ENCODE measurements at places on chromosomes 7 and 10.

DNA sequence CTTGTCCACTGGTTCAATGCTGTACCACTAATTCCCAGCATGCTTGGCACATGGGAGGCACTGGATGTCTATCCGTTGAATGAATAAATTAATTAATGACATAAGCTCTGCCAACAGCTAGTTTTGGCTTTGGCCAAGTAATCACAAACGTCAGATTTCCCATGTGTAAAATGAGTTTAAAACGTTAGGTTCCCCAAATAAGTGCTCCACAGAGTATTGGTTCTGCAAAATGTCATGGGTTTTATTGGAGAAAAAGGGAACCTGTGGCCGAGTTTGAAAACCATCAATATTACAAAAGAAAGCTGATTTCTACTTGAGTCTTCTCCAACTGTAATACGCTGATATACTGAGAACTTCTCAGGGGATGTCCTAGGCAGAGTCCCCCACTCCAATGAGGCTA lies 23.2 kb downstream of the ELMO1 start:
- DNase-seq, result no peak

- no peak for DNase-seq
Observed at GRCh38 chr7:55240418-55241142, 124.6 kb upstream of the LANCL2 start.

- peak; percentile 63 for DNase-seq
Observed at GRCh38 chr10:128054163-128054970, 71.9 kb downstream of the MKI67 start.

DNA sequence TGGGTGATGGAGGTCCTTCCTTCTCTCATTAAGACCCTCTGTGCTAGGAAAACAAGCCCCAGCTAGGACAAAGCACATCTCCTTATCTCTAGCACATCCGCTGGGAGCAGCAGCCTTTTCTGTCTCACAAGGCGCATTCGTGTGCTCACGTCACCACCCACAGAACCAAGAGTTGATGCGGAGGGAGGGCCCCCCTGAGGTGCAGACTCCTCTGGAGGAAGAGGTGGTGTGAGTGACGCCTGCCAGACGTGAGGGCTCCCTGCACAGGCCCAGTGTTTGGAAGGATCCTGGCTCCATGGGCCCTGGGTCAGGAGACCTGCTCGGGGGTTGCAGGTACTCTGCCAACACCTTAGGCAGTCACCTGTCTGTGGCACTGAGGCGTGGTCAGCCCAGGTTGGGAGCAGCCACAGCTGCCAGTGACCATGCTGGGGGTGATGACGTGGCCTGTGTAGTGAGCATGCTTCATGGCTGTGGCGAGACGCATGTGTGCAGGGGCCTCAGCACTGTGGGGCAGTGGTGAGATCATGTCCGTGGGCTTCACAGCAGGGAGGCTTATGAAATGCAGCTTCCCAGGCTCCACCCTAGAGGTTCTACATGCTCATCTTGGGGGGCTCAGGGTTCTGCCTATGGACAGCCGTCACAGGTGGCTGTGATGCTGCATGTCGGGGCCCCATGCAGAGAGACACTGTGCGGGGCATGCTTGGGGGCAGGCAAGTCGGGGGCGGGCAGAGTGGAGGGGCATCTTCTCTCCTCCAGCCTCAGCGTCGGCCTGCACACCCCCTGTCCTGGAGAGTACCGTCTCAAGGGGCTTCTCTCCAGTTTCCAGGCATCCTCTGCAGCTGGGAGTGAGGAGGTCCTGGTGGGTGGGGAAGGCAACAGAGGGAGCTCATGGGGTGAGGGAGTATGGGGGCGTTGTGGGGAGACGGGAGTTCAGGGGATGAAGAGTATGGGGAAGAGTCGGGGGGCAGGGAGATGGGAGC lies 56.2 kb upstream of the DPYSL4 start:
- no peak for DNase-seq

GRCh38 chr7:106717955-106718871 lies 57.3 kb upstream of the CCDC71L start:
- peak; percentile 68 for DNase-seq

DNA sequence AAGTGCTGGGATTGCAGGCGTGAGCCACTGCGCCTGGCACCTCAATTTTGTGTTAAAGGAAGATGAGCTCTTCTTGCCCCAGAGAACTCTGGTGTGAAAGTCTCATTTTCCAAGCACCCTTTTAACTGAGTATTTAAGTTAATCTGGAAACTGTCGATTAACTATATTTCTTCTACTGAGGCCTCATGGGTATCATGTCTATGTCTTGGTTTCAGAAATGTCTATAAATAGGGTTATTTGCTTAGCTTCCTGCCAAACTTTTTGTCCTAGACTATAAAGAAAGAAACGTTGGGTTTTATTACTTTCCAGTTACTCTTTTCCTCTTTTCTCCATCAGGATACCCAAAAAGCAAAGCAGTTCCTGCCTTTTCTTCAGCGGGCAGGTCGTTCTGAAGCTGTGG lies 102.4 kb downstream of the LRRC4 start:
- no peak for DNase-seq

- DNase-seq, result no peak
Observed at GRCh38 chr10:124280916-124281315, 137.8 kb downstream of the OAT start.

DNA sequence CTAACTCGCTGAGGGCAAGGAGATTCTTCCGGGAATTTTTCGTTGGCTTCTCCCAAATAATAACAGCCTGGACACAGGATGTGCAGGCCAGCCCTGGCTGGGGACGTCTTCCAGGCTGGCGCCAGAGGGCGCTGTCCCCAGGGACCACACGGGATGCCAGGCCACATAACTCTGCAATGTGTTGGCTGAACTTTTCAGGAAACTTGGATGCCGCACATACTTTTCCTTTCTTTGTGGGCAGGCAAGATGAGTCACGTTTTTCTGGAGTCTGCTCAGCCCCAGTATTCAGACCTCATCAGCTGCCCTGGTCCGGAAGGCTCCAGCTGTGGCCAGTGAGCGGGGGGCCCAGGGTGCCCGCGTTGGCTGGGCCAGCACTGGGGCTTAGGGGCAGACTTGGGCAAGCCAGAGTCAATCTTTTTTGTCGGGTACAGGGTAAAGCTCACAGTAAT lies 122.7 kb downstream of the PRKAG2 start:
- peak; percentile 17 for DNase-seq

GRCh38 chr7:8190119-8190895 lies 71.7 kb downstream of the ICA1 start:
- DNase-seq, result peak; percentile 70

GRCh38 chr10:93272884-93273675 lies 199.4 kb downstream of the CYP26A1 start:
- DNase-seq, result no peak

- DNase-seq, result no peak
Observed at GRCh38 chr7:113268757-113269156, 150.4 kb upstream of the SMIM30 start.

DNA sequence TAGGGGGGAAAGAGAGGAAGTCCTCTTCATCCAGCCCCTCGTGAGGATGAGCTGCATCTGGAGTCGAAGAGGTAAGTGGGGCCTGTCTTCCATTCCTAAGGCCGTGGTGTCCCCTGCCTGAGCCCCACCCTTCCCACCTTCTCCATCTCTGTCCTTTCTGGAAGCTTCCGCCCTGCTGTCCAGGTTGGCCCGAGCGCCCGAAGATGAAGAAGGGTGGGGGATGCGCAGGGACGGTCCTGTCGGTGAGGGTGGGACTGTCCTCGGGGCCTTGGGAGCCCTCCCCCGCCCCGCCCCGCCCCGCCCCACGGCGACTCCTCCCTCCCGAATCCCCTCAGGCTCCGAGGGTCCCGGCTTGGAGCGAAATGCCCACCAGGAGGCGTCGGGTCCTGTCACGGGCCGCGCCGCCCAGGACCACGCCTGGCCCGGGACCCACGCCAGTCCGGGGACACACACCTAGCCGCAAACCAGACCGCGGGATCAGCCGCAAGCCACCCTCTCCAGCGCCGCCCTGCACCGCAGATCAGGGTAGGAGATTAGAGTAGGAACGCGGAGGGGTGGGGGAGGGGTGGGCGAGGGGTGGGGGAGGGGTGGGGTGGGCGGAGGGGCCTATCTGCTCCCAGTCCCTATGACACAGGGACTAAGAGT lies 15.3 kb downstream of the GPRIN2 start:
- DNase-seq, result no peak

DNA sequence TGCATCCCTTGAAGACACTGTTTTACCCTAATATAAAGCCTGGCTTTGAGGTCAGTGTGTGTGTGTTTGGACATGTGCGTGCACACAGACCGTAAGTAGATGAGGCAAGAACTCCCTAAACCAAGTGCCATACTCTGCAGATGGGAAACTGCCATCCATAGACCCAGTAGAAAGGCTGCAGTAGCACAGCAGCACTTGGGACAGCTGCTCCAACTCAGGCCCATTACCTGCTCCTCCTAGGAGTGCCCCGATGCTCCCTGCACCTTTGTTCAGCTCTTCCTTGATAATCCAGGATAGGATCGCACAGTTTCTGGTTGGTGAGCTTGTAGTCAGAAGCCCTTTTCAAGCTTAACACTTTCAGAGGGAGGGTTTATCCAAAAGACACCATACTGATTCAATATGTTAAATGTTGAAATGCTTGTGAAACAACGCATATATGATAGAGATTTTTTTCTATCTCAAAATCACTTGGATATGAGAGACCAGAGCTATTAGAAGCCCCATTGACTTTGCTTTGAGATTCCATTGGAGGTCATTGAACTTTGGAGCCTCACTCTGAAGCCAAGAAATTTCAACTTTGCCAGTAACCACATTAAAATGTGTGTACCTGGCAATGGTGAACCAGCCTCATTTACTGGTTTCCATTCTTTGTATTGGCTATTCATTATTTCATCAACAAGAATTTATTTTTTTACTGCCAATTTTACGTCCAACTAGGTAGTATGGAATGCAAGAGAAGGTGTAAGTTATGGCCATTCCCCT lies 757.0 kb upstream of the GALNT17 start:
- no peak for DNase-seq

- no peak for DNase-seq
Observed at GRCh38 chr7:39892361-39892760, 57.7 kb upstream of the CDK13 start.

DNA sequence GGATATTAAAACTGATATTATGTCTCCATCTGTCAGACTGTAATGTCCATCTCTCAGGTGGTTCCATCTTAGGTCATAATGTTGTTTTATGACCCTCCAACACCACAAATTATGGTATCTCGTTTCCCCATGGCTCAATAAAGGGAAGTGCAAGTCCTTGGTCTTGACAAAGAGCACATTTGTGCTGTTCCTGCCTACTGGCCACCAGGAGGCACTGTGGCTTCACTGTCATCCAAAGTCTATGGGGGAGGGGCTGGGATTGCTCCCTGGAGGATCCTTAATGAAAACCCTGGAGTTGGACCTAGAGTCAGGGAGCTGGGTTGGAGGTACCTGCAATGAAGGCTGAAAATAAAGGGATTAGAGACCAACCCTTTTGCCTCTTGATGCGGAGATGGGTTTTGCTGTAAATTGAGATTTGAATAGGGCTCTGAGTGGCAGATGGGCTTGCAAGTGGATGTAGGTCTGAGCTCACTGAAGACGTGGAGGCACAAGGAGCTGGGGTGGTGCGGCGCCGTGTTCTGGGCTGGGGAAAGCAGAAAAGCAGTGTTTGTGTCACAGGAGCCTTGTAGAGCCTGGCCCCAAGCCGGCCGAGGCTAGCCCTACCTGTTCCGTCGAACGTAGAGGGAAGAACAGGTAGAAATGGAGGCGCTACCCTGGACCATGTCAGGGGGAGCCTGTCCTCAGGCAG lies 180.5 kb upstream of the PRSS58 start:
- DNase-seq, result peak; percentile 39

GRCh38 chr7:105131033-105131656 lies 117.1 kb downstream of the KMT2E start:
- DNase-seq, result no peak

DNA sequence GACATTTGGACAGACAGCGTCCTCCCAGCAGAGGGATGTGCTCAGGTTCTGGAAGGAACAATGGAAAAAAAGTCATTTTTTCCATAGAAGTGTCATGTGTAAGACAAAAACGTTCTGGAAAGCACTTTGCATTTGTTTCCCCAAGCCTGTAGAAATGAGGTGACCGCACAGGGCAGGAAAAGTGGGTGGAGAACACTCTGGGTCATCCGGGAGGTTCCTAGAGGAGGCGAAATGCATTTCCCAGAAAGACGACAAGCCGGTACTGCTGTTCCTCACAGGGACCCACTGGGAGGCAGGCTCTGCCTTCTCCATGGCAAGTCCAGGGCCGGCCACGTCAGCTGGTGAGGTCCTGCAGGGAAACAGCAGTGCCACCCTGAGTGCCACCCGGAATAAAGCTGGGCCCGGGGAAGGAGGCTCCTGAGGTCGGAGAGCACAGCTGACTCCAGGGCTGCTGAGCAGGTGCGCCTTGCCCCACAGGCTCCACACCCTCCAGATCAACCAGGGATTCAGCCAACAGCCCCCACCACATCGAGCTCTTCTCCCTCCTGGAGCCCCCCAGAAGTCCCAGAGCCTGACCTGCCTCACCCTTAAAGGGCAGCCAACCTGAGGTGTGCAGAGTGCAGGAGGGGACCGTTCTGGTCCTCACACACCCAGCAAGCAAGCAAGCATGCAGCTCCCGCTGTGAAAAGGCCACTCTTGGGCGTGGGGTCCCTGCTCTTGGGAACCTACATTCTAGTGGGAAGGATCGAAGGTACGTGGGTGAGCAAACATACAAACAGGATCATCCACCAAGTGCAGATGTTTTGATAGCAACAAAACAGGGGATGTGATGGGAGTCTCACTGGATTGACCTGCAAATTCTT lies 28.8 kb upstream of the INPP5A start:
- DNase-seq, result no peak

GRCh38 chr7:135938563-135938962 lies 38.6 kb downstream of the MTPN start:
- DNase-seq, result no peak

DNA sequence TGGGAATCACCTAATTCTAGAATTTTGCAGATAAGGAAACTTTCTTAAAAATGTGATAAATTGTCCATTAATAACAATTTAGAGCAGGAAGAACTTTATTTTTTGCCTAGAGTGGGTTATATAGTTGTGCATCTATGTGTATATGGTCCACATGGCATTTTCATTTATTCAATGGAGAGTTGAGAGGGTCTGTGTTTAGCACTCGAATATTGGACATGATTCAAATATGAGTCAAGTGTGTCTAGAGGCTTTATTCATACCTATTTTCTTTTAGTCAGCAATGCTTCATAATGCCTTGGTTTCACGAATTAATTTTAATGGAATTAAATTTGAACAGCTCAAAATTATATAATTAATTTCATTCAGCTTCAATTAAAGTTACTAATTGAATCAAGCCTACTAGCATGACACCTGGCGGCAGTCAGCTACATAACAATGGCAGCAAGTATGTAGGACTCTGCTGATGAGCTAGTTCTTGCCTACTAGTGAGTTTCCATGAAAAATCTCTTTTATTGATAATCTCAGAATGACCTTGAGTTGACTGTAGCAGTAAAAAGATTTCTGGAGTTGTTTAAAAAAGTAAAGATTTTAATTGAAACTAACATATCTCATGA lies 17.7 kb downstream of the MDFIC start:
- peak; percentile 38 for DNase-seq

- DNase-seq, result no peak
Observed at GRCh38 chr10:28343252-28343651, 40.4 kb upstream of the MPP7 start.

DNA sequence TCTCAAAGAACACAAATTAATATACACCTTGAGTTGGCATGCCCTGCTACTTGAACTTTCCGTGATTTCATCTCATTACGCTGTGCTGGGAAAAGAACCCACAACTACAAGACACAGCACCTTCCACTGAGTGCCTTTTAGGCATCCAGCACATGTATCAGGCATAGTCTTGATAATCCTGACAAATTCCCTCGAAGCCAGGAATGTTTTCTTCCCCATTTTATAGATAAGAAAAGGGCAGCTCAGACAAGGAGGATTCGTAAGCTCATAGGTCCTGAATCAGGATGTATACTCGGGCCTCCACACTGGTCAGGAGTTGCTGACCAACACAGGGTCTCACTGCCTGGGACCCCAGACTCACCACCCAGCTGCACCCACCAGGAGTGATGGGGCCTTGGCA lies 368.6 kb downstream of the TNS3 start:
- DNase-seq, result no peak
